NCI-H1417 (cell line): ENCODE measurements at places on chromosomes 5 and 9.
A peak's percentile ranks its signal among the peaks of the same experiment; 100 is the strongest.

DNA sequence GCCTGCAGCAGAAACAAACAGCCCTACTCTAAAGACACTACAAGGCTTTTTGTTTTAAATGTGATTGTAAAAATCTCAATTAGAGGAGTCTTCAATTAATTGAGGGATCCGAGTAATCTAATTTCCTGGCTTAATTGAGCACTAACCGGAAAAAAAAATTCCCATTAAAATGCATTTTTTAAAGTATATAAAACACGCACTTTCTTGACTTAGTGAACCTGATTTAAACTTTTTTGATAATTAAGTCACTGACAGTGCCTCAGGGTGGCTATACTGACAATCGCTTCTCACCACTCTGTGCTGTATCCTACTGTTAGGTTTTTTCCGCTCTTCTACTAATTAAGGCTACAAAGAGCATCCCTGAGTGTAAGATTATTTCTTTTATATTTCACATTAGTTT is 44.4 kb downstream of the DIRAS2 start:
- no peak for DNase-seq

- DNase-seq: peak; percentile 9
Observed at GRCh38 chr9:89449261-89449671, 48.6 kb downstream of the SEMA4D start.

- DNase-seq: no peak
Observed at GRCh38 chr5:159274676-159275075, 11.6 kb downstream of the UBLCP1 start.

GRCh38 chr5:151148583-151148982 is 9.0 kb downstream of the ANXA6 start:
- no peak for DNase-seq

DNA sequence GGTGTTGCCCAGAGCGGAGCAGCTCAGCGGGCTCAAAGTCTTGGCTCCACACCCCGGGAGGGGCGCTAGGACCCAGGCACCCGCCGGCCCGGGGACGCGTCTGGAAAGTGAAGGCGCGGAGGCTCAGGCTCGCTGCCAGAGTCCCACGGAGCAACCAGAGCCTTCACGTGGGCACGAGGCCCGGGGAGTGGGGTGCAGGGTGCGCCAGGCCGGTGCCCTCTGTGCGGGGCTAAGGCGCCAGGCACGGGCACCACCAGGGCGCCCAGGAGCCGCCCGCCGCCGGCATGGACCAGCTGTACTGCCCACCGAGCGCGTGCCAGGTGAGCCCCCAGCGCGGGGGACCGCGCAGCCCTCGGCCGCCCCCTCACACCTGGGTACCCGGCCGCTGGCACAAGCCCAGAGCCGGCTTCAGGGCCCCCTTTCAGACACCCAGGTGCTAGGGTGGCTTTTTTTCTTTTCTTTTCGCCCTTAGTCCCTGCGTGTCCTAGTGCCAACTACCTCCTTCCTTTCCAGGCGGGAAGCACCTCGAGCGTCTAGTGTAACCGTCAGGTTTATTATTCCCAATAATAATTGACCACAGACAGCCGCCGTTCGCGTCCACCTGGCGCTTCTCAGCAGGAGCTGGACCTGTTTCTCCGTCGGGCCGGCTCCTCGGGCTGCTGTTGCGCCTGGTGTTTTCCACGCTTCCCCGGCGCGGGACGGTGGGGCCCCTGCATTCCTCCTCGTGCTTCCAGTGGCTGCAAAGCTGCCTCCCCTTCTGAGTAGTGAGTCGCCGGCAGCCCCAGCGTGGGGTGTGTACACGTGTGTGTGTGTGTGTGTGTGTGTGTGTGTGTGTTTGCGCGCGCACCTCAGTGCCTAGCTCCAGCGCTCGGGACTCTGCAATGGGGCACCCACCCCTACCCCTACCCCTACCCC is 30.1 kb upstream of the PDE8B start:
- peak; percentile 67 for DNase-seq
